Psoas muscle (tissue), 8 donors: ENCODE measurements at places on chromosomes 12 and 14. TPM values are rescaled to one million over a fixed set of nuclear protein-coding genes. Genes with fewer than 3 reads are reported as not detected.

- DNase-seq: no peak
Observed at GRCh38 chr12:101698800-101699347, 1.4 kb downstream of the CHPT1 start.

PTGER2 gene
- 0.26 TPM for total RNA-seq

DNA sequence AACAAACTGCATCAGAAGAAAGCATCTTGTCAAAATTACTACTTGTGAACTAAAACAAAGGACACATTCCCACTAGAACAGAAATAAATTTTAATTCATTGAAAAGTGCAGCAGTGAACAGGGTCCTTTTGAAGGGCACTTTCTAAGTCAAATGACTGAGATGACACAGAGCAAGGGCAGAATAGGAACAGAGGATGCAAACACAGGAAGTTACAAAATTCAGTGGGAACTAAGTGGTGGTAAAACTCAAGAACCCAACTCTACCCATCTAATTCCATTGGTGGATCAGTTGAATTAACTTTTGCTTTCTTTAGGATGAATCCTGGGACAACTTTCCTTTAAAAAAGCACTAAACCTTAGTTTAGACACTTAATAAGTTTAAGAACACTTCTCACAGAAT is 45.8 kb downstream of the GNS start:
- DNase-seq: no peak

APOLD1 gene
- 20.4 TPM for total RNA-seq

DNA sequence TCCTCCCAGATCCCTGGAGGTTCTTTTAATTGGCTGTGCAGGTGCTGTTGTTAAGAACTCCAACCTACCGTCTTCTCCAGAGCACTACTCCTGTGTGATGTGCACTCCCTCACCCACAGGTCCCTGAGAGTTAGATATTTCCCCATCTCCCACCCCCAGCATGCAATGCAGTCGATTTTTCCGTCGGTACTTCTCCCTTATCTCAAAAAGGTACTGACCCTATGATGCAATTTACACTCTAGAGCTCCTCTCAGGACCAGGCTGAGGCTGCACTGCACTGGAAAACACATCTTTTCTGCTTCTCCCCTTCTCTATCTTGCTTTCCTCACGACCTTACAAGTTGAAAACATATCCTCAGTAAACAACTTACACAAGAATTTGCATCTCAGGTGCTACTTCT is 312.4 kb upstream of the TBX3 start:
- no peak for DNase-seq

GRCh38 chr12:30613119-30613830 is 82.4 kb downstream of the IPO8 start:
- no peak for DNase-seq

DNA sequence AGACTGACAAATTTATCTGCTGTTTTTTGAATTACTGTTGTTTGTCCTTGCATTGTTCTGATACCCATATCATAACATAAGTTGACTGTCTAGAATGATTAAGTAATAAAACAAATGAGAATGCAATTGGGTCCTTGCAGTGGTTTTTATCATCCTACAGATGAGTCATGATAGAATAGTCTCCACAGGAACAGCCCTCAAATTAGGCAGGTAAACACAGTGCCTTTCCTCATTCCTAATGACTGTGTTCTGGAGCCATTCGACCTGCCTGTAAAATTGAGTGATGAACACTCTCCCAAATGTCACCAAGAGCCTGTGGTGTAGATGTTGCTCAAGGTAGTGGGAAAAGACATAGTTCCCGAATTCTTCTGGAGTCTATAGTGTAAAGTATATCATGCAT is 12.3 kb downstream of the NKX2-8 start:
- no peak for DNase-seq

SIX1 gene
- total RNA-seq: 41.4 TPM

DNA sequence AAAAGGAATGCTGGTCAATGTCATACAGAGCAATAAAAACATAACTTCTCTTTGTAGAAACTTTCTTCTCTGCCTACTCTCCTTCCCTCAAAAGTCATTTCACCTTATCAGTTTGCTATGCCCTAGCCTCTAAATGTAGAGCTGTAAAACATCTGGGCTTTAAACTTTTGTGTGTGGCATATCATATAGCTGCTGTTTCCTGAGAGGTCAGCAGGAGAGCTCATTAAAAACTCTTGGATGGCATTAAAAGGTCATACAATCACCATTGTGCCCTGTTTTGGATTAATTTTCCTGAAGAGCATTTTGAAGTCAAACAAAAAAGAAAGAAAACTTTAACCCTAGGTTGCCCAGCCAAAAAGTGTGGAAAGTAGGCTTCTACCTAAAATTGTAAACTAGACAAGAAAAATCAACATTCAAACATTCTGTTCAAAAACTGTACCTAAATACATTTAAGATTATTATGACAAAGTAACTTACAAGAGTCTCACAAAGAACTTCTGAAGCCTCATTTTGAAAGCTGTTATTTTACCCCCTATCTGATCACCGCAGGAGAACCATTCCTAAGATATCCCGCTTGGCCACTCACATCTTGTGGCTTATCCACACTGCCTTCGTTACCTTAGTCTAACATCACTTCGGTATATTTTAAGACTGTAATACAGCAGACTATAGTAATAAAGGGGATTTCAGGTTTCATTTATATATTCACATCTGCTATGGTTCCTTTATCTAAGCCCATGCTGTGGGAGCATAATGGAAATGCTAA is 38.1 kb downstream of the TXNDC16 start:
- no peak for DNase-seq

DNA sequence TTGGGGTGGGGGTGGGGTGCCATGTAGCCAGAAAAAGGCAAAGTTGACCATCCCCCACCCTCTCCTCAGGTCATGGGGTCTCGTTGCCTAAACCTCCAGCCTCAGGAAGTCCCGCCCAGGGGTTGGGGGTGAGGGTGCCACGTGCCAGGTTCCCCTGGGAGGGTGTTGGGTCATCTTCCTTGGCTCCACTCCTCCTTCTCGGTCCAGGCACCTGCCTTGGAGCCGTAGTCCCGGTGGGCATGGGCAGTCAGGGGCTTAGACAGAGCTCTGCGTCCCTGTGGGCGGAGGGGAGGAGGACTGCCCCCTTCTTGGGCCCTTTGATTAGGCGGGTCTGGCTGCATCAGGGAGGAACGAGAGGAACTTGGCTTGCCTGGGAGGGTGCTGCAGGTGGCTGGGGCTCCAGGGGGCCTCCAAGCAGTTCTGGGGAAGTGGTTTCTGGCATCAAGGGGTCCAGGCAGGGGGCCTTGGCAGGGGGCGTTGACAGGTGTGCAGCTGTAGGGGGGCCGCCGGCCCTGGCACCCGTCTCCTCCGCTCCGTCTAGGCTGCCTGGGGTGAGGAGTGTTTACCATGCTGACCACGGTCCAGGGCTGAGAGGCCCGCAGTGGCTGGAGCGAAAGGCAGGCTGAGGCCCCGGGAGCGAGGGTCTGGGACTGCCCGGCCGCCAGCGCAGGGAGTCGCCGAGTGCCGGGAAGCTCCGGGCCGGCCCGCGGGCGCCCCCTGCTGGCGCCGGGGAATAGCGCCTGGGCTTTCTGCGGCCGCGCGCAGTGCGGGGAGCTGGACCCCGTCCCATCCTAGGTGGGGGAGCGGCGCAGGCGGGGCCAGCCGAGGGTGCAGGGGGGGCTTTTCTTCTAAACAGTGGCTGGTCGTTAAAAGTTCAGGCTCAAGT is 7.9 kb downstream of the SETD1B start:
- DNase-seq: peak; percentile 79

PTCSC3 gene
- not detected for total RNA-seq

- no peak for DNase-seq
Observed at GRCh38 chr12:100565987-100566545, 7.4 kb upstream of the GAS2L3 start.

DNA sequence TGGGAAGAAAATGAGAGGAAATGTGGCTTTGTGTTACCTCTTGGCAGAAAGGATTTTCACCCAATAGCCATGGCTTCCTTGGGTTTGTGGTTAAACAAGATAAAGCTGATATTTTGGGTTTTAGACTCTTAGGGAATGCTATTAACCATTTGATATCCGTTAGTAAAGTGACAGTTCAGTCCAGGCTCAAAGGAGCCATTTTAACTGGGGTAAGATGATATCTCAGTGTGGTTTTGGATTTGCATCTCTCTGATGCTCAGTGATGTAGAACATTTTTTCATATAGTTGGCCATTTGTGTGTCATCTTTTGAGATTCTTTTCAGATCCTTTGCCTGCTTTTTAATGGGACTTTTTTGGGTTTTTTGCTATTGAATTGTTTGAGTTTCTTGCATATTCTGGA is 30.1 kb downstream of the IFT43 start:
- no peak for DNase-seq
